ENCODE measurements at places on chromosomes 12 and 14.

DNA sequence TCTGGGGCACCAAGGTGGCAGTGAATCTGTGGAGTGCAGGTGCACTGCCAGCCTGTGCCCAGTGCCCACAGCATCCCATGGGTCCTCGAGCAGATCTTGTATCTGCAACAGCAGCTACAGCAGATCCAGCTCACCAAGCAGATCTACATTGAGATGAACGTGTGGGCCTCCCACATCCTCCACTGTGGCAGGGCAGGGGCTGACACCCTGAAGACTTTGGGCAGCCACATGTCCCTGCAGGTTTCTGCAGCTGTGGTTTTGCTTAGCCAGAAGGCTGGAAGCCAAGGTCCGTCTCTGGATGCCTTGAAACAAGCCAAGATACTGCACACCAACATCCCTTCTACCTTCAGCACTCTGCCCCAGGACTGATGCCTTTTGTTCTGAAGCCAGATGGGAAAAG is 338.8 kb upstream of the OR4E1 start:
- DNase-seq: no peak

DNA sequence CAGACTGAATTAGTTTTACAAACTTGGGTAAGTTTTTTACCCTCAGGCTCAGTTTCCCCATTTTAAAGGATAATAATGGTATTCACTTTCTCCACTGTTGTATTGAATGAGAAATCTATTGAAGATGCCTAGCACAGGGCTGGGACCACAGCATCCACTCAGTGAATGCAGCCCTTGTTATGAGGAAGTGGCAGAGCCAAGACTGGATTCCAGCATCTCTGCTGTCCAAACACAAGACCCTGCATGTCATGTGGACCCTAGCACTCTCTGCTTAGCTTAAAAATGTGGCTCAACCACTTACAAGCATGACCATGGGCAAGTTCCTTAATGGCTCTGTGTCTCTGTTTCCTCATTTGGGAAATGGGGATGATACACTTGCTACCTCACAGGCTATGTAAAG is 24.1 kb upstream of the TRIM9 start:
- no peak for DNase-seq

DNA sequence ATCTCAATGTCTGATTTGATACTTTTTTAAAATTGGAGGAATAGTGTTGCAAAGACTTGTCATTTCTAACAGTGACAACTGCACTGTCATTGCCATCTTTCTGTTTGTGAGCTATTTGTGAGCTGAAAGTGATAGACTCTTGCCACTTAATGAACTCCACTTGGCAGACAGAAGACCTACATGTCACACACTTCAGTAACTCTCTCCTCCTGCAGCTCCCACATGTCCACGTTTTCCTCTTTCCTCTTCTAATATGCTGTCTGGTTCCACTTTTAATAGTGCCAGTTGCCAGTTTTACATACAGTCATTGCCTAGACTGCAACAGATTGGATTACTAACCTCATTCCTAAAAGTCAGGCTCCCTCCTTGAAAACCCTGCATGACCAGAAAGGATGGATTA is 121.5 kb downstream of the CAPZA3 start:
- DNase-seq: no peak

GRCh38 chr14:91142214-91142668 is 28.4 kb downstream of the DGLUCY start:
- DNase-seq: no peak

DNA sequence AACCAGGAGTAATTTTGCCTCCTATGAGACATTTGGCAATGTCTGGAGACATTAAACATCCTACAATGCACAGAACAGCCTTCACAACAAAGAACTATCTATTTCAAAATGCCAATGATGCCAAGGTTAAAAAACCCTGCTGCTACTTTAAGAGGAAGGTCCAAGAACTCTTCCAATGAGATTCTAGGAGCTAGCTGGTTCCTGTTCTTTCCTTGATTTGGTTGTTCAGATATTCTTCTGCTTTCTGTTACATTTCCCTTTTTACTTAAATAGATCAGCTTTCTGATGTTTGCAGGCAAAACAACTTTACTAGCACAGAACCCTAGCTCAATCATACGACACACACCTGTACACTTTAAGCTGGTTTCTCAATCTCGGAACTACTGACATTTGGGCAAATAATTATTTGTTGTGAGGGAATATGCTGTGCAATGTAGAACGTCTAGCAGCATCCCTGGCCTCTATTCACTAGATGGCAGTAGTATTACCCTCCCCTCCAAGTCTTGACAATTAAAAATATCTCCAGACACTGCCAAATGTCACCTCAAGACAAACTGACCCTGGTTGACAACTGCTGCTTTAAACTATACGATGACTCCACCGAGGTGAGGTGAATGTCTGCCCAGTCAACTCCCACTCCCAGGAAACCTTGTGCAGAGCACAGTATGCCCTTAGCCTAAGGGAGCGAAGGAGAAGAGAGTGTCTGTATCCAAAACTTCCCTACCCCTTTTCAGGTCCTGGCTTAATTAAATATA is 4.4 kb downstream of the BLTP3B start:
- DNase-seq: peak; percentile 27

DNA sequence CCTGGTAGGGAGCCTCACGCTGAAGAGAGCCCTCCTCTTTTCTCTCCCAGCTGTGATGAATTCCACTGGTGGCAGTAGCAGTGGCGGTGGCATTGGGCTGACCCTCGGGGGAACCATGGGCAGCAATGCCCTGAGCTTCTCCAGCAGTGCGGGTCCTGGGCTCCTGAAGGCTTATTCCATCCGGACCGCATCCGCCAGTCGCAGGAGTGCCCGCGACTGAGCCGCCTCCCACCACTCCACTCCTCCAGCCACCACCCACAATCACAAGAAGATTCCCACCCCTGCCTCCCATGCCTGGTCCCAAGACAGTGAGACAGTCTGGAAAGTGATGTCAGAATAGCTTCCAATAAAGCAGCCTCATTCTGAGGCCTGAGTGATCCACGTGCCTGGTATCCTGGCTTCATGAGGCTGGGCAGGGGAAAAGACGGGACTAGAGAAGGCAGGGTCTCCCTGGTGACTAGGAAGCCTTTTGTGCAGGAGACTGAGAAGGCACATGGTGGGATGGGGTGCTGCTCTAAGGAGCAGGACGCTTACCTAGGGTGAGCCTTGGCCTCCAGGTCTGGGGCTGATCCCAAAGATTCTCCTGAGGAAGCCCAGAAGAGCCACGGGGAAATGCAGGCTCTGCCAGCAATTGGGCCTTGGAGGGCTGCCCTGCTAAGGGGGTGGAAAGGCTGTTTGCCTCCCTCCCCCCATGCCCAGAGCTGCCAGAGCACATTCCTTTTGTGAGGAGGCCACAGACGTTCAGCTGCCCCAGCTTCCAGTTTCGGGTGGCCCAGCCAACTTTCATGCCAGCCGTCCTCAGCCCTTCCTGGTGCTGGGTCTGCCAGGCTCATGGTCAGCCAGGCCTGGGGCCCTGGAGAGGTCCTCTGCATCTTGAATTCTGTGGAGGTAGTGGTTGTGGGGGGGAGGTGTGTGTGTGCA is 15.8 kb downstream of the KRT7 start:
- no peak for DNase-seq

DNA sequence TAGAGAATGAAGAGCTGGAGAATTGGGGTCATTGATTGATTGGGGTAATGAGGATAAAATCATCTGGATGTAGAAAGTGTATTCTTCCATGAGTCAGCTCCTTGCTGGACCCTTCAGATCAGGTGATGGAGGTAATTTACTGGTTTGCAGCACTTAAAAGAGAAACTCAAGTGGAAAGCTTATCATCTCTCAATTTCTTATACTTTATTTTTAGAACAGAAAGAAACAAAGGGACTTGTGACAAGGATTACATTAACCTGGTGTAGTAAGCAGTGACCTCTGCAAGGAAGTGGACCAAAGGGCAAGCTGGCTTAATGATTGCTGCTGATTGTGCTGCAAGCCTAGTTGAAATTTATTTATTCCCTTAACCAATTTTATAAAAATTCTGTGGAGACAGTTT is 405.0 kb downstream of the TRHDE start:
- DNase-seq: no peak

- DNase-seq: no peak
Observed at GRCh38 chr14:67464377-67464776, 24.1 kb downstream of the TMEM229B start.

DNA sequence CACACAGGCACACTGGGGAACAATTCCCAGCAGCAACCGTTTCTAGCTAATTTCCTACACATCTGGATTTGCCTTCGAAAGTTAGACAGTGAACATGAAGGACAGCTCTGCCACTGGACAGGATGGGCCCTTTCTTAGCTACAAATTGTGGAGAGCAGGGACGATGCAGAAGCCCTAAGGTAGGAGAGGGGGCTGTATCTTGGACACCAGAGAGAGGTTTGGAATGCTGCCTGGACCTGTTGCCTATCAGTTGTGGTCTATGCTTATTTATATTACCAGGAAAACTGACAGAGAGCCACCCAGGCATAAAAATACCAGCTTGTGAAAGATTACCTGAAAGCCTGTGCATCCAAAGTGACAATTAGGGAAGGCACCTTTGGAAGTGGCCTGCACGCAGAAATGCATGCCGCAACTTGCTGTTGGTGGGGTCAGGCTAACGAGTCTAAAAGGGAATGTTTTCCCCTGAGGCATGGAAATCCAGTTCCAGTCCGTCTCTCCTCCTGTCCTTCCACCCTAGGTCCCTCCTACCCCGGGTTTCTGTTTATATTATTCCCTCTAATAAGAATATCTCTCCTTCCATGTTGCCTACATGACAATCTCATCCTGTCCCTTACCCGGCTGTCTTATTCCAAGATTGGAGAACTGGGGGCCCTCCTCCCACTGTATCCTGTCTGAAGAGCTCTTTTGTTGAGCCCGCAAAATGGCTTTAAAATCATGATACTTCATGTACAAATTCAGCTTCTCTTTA is 60.2 kb downstream of the MDM2 start:
- no peak for DNase-seq

DNA sequence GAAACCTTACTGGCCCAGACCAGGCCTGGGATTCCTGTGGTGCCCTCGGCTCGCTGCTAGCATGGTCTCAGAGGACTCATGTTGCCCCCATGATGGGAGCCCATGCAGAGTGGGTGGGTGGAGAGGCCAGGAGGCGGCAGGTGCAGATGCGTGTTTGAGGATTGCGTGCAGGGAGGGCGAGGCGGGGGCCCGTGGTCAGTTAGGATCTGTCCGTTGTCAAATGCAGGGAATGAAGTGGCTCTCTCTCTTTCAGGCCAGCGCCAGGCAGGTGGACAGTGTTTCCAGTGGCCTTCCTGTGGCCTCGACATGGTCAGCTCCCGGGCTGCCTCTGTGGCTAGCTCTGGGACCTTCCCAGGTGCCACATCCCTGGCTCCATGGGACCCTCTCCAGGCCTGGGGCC is 39.3 kb upstream of the DLK1 start:
- no peak for DNase-seq

GRCh38 chr12:131074221-131075083 is 120.7 kb downstream of the ADGRD1 start:
- no peak for DNase-seq

DNA sequence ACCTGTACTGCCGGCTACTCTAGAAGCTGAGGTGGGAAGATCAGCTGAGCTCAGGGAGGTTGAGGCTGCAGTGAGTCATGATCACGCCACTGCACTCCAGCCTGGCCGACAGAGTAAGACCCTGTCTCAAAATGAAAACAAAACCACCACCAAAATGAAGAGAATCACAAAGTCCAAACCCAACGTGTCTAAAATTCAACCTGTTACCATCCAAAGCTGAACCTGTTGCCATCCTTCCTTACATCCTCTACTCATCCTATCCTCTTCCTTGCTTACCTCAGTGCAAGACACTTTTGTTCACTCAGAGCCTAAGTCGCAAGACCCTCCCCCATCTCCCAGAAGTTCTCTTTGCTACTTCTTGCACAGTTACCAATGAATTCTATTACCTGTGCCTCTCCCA is 299.7 kb downstream of the ATP23 start:
- no peak for DNase-seq

DNA sequence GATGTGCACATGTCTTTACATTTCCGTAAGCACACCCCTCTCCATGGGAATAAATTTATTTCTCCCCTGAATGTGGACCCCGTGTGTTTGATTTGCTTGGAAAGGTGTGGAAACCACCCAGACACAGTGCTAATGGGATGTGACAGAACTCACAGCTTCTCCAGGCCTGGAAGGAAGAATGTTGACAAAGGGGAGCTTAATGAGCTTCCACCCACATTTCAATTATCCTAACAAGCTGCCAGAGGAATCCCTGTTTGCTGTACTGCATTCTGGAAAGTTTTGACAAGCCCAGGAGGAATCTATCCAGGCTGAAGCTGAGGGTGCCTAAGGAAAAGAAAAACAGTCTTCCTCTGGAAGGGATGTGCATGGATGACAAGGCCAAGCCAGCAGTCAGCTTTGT is 51.2 kb upstream of the CCDC60 start:
- DNase-seq: peak; percentile 80

- no peak for DNase-seq
Observed at GRCh38 chr12:93913845-93914244, 234.5 kb upstream of the PLXNC1 start.

DNA sequence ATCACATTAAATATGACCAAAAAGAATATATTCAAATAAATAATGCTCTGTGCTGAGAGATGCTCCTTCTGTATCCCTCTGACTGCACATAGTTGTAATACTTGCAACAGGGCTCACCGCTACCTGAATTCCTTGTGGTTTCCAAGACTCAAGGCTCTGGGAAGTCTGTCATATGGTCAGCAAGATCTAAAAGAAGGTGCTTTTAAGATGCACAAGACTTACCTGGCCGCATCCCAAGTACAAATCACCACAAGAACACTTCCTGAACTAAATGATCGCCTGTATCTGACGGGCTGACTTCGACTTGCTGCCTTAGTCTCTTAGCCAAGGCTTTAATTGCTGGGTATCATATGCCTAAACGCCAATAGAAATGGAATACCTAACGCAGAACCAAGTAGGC is 67.2 kb downstream of the HECTD4 start:
- no peak for DNase-seq

- DNase-seq: no peak
Observed at GRCh38 chr12:52054833-52055730, 3.8 kb downstream of the NR4A1 start.

- DNase-seq: peak; percentile 98
Observed at GRCh38 chr14:36661506-36662257, at the start of gene PAX9. PAX9 (plus strand) TSS chr14:36661860; CDS start chr14:36662090, 230 bp downstream.

- DNase-seq: peak; percentile 87
Observed at GRCh38 chr12:111529424-111530368, 69.4 kb downstream of the ATXN2 start.

- DNase-seq: no peak
Observed at GRCh38 chr14:34482463-34482862, 20.4 kb upstream of the SPTSSA start.

GRCh38 chr14:70425354-70425753 is 8.5 kb upstream of the SYNJ2BP start:
- no peak for DNase-seq

DNA sequence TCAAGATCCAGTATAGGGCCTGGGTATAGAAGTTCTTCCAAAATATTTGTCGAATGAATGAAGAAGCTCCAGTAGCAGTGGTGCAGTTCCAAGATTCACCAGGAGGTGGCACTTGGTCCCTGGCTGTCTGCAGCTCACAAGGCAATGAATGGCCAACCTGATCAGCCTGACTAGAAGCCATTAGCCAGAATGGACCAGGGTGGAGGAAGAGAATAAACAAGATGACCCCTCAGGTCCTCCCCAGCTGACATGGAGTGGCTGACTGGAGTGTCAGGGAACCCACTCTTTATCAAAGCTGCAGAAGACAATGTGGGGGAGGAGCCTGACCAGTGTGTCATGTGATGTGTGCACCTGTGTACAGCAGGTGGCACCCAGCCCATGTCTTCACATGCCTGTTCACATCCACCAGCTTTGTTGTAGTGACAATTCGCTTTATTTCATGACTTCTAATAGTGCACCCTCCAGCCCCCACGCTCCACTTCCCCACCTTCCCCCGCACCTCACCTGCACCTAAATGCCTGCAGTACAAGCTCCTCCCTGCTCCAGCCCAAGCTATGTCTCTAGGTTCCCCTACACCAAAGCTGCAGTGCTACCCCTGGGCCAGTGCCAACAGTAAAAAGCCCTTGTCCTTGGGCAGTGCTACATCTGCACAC is 3.0 kb downstream of the LTBP2 start:
- DNase-seq: peak; percentile 86

Data from mesendoderm (in vitro differentiated cells).